Glutamatergic neuron (in vitro differentiated cells): ENCODE measurements at places on chromosomes 1 and 21. TPM values are rescaled to one million over a fixed set of nuclear protein-coding genes. Genes with fewer than 3 reads are reported as not detected.

DNA sequence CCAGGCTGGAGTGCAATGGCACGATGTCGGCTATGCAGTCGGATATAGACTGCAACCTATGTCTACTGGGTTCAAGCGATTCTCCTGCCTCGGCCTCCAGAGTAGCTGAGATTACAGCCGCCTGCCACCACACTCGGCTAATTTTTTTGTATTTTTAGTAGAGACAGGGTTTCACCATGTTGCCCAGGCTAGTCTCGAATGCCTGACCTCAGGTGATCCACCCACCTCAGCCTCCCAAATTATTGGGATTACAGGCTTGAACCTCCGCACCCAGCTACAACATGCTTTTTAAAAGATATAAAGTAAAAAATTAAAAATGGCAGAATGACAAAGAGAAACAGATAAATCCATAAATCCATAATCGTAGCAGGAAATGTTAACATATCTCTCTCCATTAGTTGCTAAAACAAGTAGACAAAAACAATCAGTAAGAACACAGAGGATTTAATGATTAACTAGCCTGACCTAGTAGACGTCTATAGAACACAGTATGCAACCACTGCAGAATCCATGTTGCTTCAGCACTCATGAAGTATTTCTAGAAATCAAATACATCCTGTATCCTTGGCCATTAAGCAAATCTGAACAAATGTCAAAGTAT is 59.9 kb upstream of the SPOCD1 start:
- no peak for DNase-seq

GRCh38 chr1:17308593-17308992 is 596 bp downstream of the PADI4 start:
- DNase-seq = no peak

GRCh38 chr1:162236201-162236600 is 140.5 kb downstream of the SPATA46 start:
- DNase-seq = no peak

- DNase-seq = no peak
Observed at GRCh38 chr21:28333578-28334075, 659.0 kb downstream of the LTN1 start.

ERG gene
- total RNA-seq = not detected
